ENCODE measurements at places on chromosomes 12 and 14.

DNA sequence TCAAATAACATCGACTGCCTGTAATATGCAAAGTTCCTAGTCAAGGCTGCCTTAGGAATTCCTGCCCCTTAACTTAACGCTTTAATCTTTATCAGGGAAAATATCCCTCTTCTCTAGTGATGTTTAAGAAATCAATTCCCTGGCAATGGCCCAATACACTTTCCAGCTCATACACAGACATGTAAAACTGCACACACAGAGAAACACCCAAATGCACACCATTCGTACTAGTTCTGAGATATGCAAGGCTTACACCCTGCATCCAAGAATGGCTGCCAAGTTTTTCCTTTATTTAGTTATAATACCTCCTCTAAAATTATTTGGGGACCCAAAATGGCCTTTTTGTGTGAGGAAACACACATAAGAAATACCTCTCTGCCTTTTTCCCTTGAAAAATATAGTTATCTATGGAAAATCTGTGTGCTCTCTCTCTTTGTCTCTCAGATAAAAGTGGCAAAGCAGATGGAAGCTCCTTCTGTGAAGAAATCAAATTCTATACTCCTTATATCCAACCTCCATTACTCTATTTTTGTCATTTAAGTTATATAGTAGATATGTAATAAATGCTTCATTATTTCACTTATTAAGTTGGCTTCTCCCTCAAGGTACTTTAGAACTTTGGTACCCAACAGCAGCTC is 120.0 kb upstream of the MDM1 start:
- no peak for DNase-seq

GRCh38 chr12:22271023-22271422 is 63.5 kb downstream of the ST8SIA1 start:
- peak; percentile 90 for DNase-seq

- peak; percentile 93 for DNase-seq
Observed at GRCh38 chr12:106136263-106136662, 2.5 kb downstream of the NUAK1 start.

- DNase-seq = peak; percentile 19
Observed at GRCh38 chr12:31118347-31119191, 44.9 kb downstream of the DDX11 start.

- no peak for DNase-seq
Observed at GRCh38 chr14:26379951-26380350, 217.9 kb downstream of the NOVA1 start.

DNA sequence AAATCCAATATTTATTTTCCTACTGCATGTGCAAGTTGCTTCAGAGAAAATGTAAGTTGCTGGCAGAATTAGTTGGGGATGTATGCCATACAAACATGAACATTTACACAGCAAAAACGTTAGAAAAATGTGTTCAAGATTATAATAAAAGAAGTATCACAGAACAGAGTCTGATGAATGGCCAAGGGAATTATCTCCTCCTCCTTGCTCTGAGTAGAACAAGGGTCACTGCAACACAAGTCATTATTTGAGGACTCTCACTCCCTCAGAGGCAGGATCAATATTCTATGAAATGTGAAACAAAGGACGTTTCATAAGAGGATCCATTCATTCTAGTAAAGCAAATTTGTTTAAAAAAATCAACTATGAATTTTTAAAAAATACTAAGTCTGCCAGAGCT is 177.8 kb downstream of the PRKD1 start:
- DNase-seq = no peak

- DNase-seq = no peak
Observed at GRCh38 chr14:40028991-40029390, 596.8 kb upstream of the FBXO33 start.

DNA sequence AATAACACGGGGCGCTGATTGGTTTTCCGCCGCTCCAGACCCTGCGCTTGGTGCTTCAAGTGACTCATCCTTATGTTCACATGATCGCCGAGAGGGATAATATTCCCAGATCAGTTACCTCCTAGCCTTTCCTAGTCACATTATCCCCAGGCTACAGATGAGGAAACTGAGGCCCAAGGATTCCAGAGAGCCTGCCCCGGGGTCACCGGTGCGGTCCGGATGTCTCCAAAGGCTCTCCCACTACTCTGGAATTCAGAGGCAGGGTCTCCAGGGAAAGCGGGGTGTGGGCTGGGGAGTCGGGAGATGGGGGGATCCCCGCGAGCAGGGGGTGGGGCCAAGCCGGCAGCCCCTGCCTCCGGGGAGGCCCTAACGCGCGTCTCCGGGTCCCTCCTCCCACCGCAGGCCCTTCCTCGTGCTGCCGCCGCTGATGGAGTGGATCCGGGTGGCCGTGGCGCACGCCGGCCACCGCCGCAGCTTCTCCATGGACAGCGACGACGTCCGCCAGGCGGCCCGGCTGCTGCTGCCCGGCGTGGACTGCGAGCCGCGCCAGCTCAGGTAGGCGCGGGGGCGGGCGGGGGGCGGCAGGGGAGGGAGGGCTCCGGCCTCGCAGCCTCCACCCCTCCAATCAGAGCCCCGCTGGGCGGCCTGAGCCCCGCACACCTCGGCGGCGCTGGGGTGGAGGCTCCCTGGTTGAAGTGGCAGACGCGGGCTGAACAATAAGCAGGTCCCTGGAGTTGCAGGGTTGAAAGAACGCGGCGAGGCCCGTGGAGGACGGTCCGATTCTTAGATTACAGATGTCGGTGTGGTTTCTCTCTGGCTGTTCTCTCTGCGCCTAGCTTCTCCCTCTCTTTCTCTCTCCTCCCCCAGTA is 104.6 kb upstream of the PWP1 start:
- DNase-seq = no peak

DNA sequence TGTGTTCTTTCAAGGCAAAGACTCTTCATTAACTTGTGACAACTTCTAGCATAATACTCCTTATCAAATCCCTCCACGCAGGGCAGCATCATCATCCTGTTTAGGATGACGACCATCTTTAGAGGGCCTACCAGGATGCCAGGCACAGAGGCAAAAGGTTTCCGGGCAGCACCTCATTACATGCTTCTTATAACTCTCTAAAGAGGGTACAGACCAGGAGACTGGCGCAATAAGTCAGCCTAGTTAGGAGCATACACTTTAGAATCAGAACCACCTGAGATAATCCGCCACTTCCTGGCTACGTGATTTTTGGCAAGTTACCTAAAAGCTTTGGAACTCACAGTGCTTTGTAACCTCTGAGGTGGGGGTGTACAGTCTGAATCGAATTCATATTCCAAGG is 136.0 kb upstream of the NOS1 start:
- DNase-seq = no peak

DNA sequence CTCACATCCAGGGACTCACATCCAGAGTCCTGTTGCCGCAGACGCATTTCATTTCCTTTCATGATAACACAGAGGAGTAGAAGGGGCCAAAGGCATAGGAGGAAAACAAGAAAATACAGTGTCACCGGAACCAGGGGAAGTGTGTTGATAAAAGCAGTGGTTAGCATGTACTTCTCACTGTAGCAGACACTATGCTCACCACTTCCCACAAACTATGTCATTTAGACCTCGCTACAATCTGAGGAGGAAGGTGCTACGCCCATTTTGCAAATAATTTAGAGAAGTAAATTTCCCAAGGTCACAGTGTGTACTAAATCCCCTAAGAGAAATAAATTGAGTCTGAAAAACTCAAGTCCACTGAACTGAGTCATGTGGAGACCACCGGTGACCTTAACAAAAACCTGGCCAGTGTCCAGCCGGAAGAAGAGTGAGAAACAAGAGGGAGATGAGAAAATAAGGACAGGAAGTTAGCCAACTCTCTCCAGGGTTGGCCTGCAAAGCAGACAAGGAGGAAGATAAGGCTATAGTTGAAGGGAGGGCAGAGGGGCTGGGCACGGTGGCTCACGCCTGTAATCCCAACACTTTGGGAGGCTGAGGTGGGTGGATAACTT is 25.8 kb upstream of the TMCC3 start:
- DNase-seq = no peak
